CD4-positive, alpha-beta memory T cell (primary cell): ENCODE measurements at places on chromosomes 6 and 20. TPM values are rescaled to one million over a fixed set of nuclear protein-coding genes. Genes with fewer than 3 reads are reported as not detected.

DNA sequence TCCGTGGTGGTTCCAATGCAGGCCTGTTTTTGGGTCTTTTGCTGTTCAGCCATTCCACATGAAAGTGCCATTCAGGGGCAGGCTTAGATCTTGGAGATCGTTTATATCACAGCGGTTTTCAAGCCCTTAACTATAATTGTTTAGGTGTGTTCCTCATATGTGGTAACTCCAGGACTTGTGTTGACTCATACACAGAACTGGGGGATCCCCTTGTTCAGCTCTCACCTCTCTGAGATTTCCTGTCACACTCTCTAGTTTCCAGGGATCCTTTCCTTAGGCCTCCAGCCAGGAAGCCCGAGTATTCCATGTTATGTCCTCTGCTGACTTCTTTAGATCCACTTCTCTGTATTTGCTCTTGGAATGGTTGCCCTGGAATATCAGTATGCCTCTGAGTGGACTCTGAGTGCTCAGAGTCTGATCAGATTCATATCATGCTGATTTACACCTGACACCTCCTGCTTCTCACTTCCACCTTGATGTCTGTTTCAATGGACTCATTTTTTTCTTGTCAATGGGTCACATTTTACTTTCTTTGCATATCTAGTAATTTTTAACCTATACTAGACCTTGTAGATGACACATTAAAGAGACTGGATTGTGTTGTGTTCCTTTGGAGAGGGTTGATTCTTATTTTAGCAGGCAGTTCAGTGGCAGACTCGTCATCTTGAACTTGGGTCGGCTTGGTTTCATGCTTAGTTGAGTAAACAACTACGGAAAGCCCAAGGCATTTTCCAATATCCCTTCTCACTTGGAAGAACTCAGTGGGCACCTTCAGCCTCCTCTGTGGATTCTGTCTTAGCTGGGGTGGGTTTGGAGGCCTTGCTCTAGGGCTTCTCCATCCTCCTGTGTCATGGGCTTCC lies 13.1 kb downstream of the NTSR1 start:
- DNase-seq, result no peak

DNA sequence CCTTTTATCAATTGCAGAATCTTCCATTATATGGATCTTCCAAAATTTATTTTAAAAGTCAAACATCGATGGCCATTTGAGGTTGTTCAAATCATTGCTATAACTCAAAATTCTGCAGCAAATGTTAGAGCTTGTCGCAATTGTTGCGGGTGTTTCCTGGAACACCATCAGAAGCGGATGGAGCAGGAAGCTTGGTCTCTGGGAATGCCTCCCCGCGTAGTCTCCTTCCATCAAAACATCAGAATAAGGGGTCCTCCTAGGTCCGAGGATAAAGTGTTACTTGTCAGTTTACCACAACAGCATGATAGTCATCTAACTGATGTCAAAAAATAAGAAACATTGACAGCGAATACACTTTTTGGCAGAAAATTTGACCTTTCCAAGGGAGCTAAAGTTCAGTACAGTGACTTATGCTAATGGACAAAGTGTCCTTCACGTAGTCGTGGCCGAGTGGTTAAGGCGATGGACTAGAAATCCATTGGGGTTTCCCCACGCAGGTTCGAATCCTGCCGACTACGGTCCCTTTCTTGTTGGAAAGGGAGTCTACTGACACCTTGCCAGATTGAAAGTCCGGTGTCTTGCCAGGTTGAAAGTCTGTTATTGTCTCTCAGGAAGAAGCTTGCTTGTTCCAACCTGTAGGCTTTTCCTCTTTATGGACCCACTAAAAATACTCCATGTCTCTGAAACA lies 59.0 kb upstream of the ZNF184 start:
- DNase-seq, result no peak

GRCh38 chr6:31705931-31706330 lies 735 bp upstream of the LY6G6F start:
- no peak for DNase-seq

- DNase-seq, result no peak
Measured at GRCh38 chr6:93731306-93731705, 311.9 kb upstream of the EPHA7 start.

DNA sequence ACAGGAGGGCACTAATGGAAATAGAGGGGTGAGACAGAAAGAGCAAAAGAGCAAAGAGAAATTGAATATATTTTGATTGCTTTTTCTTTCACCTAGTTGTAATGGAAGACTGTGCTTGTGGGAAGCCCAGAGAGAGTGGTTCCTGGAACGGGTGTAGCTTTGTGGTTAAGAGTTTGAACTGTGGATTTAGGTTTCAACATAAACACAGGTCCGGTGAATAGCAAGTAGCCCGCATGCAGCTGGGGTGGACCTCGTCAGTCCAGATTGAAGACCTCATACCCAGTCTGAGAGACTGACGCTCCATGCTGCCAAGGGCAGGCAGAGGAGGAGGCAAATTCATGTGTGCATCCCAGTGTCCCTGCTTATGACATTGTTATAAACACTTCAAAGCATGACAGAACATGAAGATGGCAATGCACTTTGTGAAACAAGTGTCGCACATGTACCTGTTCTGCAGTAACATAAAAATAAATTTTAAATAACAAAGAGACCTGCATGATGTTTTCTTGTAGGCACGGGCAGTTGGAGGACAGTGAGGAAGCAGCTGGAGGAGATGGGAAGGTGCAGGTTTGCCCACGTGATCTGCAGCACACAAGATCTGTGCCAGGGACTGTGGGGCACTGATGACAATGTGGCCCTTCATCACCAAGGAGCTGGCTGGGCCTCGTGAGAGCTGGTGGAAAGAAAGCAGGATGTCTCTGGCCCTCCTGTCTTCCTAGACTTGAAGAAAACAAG lies 220.5 kb upstream of the SSTR4 start:
- no peak for DNase-seq

DNA sequence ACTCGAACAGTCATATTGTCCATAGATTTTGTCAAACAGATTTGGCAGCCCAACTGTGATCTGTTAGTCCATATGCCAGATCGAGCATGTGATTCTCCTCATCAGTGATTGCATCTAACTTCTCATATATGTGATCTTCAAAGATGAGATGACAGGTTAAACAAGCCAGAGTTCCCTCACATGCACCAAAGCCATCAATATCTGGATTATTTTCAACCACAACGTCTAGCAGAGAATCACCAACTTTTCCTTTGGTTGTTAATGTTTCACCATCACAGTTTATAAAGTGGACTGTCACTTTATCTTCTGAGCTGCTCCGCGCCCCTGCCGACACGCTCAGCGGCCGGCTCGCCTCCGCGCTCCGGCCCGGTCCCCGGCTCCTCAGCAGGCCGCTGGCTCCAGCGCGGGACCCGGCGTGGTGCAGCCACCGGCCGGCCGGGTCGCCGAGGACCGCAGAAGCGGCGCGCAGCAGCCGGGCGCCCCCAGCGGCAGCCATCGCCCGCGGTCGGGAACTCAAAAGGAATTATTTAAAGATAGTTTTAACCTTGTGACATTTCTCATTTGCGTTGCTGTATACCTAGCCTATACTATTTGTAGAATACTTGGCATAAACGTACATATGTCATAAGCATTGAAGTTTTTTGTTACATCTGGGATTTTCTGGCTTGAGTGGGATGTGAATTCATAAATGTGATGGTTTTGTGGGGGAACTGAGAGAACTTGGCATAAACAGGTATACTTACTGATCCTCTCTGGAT lies 40.1 kb upstream of the DYNLRB1 start:
- no peak for DNase-seq

- DNase-seq, result no peak
Measured at GRCh38 chr20:29408034-29408695, 1849.3 kb upstream of the DEFB115 start.

GRCh38 chr20:53679597-53680309 lies 86.1 kb upstream of the ZNF217 start:
- DNase-seq, result no peak

DNA sequence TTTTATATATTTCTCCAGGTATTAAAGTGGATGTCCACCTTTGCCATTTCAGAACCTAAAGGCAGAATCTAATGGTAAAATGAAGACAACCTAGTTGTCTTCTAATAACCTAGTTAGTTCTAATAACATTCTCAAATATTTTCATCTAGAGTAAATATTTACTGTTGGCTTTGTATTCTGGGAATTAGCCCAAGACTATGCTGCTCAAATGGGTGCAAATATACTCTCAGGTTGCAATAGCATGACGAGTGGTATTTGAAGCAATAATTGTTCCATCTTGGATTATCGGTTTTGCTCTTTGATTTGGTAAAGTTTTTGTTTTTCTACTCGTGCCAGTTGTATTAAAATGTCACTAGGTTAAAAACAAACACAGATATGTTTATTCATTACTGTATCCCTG lies 21.0 kb upstream of the RSPH4A start:
- DNase-seq, result no peak

Gene SMLR1
- total RNA-seq, result not detected

GRCh38 chr20:36312724-36313441 lies 6.7 kb downstream of the DLGAP4 start:
- DNase-seq, result no peak
